ENCODE measurements at places on chromosomes 1 and 21.

- DNase-seq: no peak
Observed at GRCh38 chr1:227068883-227069282, 128.8 kb downstream of the COQ8A start.

- no peak for DNase-seq
Observed at GRCh38 chr1:171904778-171905450, 63.6 kb downstream of the DNM3 start.

GRCh38 chr1:178031856-178032320 lies 62.0 kb upstream of the RASAL2 start:
- peak; percentile 78 for DNase-seq

- DNase-seq: no peak
Observed at GRCh38 chr21:36183144-36183795, 26.6 kb downstream of the DOP1B start.

GRCh38 chr1:96367791-96368190 lies 353.8 kb upstream of the PTBP2 start:
- no peak for DNase-seq

Data from HuH-7 (cell line).